SK-N-SH (cell line): ENCODE measurements at places on chromosomes 5 and 9.

DNA sequence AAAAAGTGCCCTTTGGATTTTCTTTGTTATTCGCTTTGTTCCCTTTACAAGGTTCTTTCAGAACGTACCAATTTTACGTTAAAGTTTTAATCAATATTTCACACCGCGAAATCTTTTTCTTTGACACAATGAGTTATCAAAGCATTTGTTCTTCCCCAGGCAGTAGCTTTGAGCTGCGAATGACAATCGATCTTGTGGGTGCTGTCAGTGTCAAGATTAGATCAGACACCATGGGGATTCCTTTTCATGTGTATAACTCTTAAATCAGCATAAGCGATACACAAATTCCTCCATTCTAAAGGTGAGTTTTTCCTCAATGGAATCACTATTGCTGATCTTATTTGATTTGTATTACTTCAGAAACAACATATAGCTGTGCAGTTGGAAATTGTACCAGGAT lies 145.5 kb downstream of the ST8SIA4 start:
- no peaks in the 10 kb centered on the region for H3K27me3 ChIP-seq

- H3K36me3 ChIP-seq = peaks cover 6% of the 10 kb centered on the region; the same call in 1 of the 2 replicates
- no peaks in the 10 kb centered on the region for H3K27me3 ChIP-seq
- no peak for DNase-seq
- H3K4me3 ChIP-seq = no peak overlapping the region
Measured at GRCh38 chr9:136538599-136539426, 7.0 kb downstream of the NOTCH1 start.

DNA sequence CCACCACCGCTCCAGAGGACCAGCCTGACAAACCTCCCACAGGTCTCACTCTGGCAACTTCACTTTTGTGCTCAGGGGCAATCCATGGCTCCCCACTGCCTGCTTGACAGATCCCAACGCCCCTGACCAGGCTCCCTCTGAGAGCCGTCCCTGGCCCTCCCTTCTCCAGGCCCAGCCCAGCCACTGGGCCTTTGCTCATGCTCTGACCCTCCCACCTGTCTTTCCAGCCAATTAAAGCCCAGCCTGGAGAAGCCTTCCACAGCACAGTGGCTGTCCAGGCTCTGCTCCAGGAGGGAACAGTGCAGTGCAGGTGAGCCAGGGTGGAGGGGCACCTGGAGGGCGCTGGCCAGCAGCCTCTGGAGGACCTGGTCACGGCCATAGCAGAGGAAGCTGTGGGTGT lies 3.3 kb downstream of the ENTPD2 start:
- H3K27ac ChIP-seq = no peak overlapping the region
- DNase-seq = no peak
- no peak overlapping the region for H3K4me3 ChIP-seq
- H3K4me1 ChIP-seq = no peaks in the 10 kb centered on the region
- H3K27me3 ChIP-seq = 0 out of 2 replicates have a peak, but pooled peaks cover 5% of the 10 kb centered on the region

DNA sequence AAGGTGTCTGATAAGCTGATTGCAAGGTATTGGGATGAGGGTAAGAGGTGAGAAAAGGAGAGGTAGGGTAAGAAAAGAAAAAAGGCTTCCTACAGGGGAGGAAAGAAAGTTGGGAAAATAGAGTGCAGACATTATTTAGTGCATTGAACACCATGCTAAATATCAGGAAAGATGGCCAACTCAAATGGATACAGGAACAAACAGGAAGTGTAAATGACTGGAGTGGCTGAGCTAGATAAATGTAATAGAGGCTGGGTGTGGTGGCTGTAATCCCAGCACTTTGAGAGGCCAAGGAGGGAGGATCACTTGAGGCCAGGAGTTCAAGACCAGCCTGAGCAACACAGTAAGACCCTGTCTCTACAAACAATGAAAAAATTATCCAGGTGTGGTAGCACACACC lies 32.2 kb downstream of the OTP start:
- H3K36me3 ChIP-seq = no peaks in the 10 kb centered on the region
- H3K27me3 ChIP-seq = no peaks in the 10 kb centered on the region
- no peak overlapping the region for H3K27ac ChIP-seq
- H3K4me1 ChIP-seq = no peaks in the 10 kb centered on the region
- DNase-seq = no peak

- H3K36me3 ChIP-seq = peaks cover 82% of the 10 kb centered on the region
- H3K27me3 ChIP-seq = no peaks in the 10 kb centered on the region
- H3K4me1 ChIP-seq = no peaks in the 10 kb centered on the region
- no peak overlapping the region for H3K27ac ChIP-seq
- H3K4me3 ChIP-seq = no peak overlapping the region
Measured at GRCh38 chr5:173953528-173954090, 35.4 kb upstream of the C5orf47 start.

- no peaks in the 10 kb centered on the region for H3K4me1 ChIP-seq
- no peaks in the 10 kb centered on the region for H3K27me3 ChIP-seq
- no peak for DNase-seq
Measured at GRCh38 chr9:78207319-78207718, 28.6 kb upstream of the CEP78 start.

- no peak overlapping the region for H3K4me3 ChIP-seq
- DNase-seq = no peak
- H3K27ac ChIP-seq = no peak overlapping the region
- H3K27me3 ChIP-seq = peaks cover 6% of the 10 kb centered on the region; the same call in 1 of the 2 replicates
- no peaks in the 10 kb centered on the region for H3K36me3 ChIP-seq
Measured at GRCh38 chr9:3189113-3189861, 336.5 kb downstream of the RFX3 start.

DNA sequence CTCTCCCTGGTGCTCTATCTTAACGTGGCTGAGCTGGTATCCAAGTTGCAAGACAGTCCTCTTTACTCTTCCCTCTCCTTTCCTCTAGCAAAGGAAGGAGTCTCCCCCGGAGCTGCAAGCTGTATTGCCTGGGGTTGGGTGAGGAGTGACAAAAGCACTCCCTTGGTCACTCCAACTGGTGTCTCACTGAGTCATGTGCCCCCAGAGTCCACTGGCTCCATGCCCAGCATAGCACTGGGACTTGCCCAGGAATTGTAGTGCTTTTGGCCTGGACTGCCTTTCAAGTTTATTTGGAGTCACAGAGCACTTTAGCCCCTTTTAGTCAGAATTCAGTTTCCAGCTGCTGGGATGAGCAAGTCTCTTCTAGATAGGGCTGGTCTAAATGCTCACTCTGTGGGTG lies 82.6 kb upstream of the FST start:
- H3K4me1 ChIP-seq = peaks cover 8% of the 10 kb centered on the region
- no peaks in the 10 kb centered on the region for H3K27me3 ChIP-seq
- H3K36me3 ChIP-seq = no peaks in the 10 kb centered on the region
- H3K27ac ChIP-seq = no peak overlapping the region

DNA sequence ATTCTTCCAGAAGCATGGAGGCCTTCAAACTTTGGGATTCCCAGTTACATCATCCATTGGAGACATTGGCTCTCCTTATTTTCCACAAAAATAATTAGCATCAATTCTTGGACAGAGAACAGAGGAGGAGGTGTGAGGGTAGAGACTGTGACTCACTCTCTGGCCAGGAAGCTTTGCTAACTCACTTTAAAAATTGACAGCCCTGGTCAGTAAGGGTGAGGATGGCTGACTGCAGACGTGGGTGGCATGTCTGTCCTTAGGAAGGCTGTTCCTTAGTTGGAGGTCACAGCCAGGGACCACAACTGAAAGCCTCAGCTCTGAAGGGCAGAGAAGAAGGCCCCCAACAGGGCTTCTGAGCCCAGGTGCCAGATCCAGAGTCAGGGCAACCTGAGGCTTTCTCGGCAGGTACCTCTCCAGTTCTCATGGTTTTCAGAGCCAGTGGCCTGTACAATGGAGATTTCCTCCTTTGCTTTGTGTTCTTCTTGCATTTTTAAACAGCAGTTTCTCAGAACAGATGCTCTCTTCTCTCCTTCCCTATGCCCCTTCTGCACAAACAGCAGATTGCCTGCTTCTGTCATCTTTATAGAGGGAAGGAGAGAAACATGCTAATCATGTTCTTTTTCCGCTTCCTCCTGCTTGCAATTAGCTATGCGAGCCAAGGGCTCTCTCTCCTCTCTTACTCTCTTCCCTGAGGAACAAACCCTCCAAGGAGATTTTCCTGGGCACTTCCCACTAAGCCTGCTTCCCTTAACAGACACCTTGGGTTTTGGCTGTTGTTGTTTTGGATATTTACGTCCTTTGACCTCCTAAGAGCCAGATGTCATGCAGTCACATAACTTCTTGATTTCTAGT lies 92.5 kb upstream of the ZNF366 start:
- peaks cover 9% of the 10 kb centered on the region for H3K4me1 ChIP-seq
- no peak overlapping the region for H3K4me3 ChIP-seq
- H3K27me3 ChIP-seq = no peaks in the 10 kb centered on the region

DNA sequence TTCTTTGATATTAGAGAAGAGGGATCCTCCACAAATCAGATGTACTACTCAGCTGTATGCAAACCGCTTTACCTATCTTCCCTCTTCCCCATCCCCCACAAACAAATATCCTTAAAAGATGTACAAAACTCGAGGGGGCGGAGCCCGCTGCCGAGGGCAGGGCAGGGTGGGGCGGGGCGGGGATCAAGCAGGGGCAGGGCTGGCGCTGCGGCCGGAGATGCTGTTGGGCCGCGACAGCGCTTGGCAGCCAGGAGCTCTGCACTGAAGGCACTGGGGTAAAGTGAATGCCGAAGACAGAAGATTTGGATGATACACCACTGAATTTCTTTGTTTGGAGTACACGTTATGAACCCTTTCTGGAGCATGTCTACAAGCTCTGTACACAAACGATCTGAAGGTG lies 474.8 kb downstream of the CDH10 start:
- H3K36me3 ChIP-seq = no peaks in the 10 kb centered on the region
- no peak for DNase-seq
- no peaks in the 10 kb centered on the region for H3K4me1 ChIP-seq
- no peak overlapping the region for H3K27ac ChIP-seq

- H3K27me3 ChIP-seq = no peaks in the 10 kb centered on the region
- no peak for DNase-seq
- H3K4me1 ChIP-seq = no peaks in the 10 kb centered on the region
Measured at GRCh38 chr9:22030101-22030598, 21.0 kb upstream of the CDKN2B start.

- H3K4me1 ChIP-seq = no peaks in the 10 kb centered on the region
- DNase-seq = no peak
- H3K4me3 ChIP-seq = no peak overlapping the region
- H3K36me3 ChIP-seq = no peaks in the 10 kb centered on the region
- peaks cover 18% of the 10 kb centered on the region for H3K27me3 ChIP-seq
Measured at GRCh38 chr9:108569624-108570023, 286.2 kb downstream of the ACTL7B start.

DNA sequence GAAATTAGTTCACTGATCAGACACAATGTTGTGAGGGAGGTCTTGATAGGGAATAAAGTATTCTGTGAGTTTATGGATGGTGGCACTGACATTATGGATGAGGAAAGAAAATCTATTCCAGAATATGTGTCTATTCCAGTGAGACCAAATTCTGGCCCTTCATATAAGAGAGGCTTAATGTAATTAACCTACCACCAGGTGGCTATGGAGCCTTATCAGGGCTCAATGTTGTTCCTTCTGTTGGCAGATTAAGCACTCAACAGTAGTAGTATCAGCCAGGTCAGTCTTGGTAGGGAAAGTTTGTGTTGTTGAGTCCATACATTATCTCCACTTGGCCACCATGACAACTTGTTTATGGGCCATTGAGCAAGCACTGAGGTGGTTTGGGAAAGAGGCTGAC lies 41.7 kb upstream of the BARX1 start:
- H3K27me3 ChIP-seq = no peaks in the 10 kb centered on the region
- no peak overlapping the region for H3K4me3 ChIP-seq
- H3K4me1 ChIP-seq = no peaks in the 10 kb centered on the region; the same call in 1 of the 2 replicates

DNA sequence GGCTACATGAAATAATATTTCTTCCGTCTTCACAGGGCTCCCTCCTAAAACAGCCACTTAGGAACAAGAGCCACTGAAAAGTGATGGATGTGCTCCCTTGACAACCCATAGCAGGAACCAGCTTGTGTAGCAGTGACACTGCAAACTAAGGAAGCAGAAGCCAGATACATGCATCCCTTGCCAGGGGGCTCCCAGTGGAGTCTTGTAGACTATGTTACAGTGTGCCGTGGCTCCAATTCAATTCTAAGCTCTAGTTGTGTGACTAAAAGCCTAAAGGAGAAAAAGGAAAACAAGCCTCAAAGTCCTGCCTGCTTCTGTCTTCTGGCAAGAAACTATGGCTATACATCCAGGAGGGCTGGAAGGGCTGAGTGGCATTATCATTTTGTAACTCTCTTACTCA lies 12.2 kb upstream of the TAF1L start:
- H3K36me3 ChIP-seq = no peaks in the 10 kb centered on the region
- H3K4me1 ChIP-seq = no peaks in the 10 kb centered on the region
- no peaks in the 10 kb centered on the region for H3K27me3 ChIP-seq
- no peak overlapping the region for H3K4me3 ChIP-seq

GRCh38 chr5:168699002-168699401 lies 119.8 kb upstream of the PANK3 start:
- DNase-seq = no peak
- H3K27ac ChIP-seq = no peak overlapping the region
- no peaks in the 10 kb centered on the region for H3K4me1 ChIP-seq
- H3K4me3 ChIP-seq = no peak overlapping the region

- peak overlapping the region; percentile 67 for H3K27ac ChIP-seq
- H3K4me3 ChIP-seq = no peak overlapping the region
- no peaks in the 10 kb centered on the region for H3K36me3 ChIP-seq
- H3K27me3 ChIP-seq = peaks cover 18% of the 10 kb centered on the region; the same call in 1 of the 2 replicates
- DNase-seq = no peak
Measured at GRCh38 chr9:130290291-130291181, 25.0 kb downstream of the HMCN2 start.

GRCh38 chr9:11872471-11872870 lies 820.7 kb upstream of the TYRP1 start:
- H3K4me3 ChIP-seq = no peak overlapping the region
- DNase-seq = no peak
- no peaks in the 10 kb centered on the region for H3K4me1 ChIP-seq
- H3K36me3 ChIP-seq = no peaks in the 10 kb centered on the region
- H3K27me3 ChIP-seq = no peaks in the 10 kb centered on the region

GRCh38 chr9:137708590-137709284 lies 89.9 kb downstream of the EHMT1 start:
- H3K4me3 ChIP-seq = no peak overlapping the region
- H3K27me3 ChIP-seq = no peaks in the 10 kb centered on the region
- H3K36me3 ChIP-seq = peaks cover 13% of the 10 kb centered on the region

GRCh38 chr5:44387406-44387805 lies 1.8 kb downstream of the FGF10 start:
- no peak for DNase-seq
- no peak overlapping the region for H3K4me3 ChIP-seq
- peaks cover 45% of the 10 kb centered on the region for H3K27me3 ChIP-seq
- H3K36me3 ChIP-seq = no peaks in the 10 kb centered on the region
- no peak overlapping the region for H3K27ac ChIP-seq

- H3K27me3 ChIP-seq = no peaks in the 10 kb centered on the region
- no peaks in the 10 kb centered on the region for H3K36me3 ChIP-seq
- H3K27ac ChIP-seq = no peak overlapping the region
- DNase-seq = no peak
- H3K4me1 ChIP-seq = peaks cover 4% of the 10 kb centered on the region; the same call in 1 of the 2 replicates
Measured at GRCh38 chr5:117082977-117083376, 508.4 kb upstream of the SEMA6A start.

GRCh38 chr5:134028496-134028895 lies 23.7 kb upstream of the VDAC1 start:
- no peak overlapping the region for H3K4me3 ChIP-seq
- H3K4me1 ChIP-seq = no peaks in the 10 kb centered on the region
- H3K27ac ChIP-seq = 0 out of 2 replicates have a peak overlapping the region, but pooled peaks have one; percentile 9
- H3K27me3 ChIP-seq = no peaks in the 10 kb centered on the region
- no peak for DNase-seq
